Fibroblast of skin of right biceps (primary cell): ENCODE measurements at places on chromosomes 3 and 15.

- peak; percentile 19 for DNase-seq
Measured at GRCh38 chr15:85474700-85475316, 94.4 kb downstream of the AKAP13 start.

- no peak for DNase-seq
Measured at GRCh38 chr3:11932636-11933035, 71.6 kb upstream of the SYN2 start.

DNA sequence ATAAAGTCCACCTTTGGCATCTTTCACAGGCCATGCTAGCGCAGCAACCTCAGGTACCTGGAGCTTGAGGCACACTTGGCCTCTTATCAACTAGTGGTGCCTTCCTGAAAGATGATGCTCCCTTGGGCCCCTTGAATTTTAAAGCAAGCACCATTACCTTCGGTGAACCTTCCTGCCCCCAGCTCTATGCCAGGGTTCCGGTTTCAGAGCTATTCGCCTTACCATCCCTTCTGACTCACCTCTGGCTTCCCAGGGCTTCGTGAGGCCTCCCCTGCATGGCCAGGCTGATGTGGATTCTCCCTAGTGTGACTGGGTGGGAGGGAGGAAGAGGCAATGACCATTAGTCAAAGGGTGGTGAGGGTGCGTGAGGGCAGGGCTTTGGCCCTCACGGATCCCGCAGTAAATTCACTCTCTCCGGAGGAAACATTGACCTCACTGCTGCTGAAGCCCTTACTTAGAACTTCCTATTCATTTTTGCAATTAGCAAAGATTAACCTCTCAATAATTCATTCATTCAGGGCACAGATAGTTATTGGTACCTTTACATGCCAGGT, 16.3 kb downstream of the BHLHE40 start:
- peak; percentile 57 for DNase-seq

DNA sequence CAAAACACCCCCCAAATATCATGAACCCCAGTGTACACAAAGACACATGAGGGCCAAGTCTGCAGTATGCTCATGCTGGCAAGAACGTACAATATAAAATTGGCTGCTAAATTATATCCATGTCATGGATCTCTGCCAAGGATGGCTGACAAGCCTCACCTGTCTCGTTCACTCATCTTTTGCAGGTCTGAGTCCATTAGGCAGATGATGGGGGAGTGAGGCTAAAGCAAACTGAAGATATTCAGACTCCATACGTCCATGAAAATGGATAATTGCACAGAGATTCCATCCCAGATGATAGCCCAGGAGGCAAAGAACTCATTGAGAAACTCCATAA, 122.3 kb upstream of the PTPRG start:
- DNase-seq: no peak

GRCh38 chr15:53831907-53832770, 72.7 kb upstream of the WDR72 start:
- DNase-seq: no peak

DNA sequence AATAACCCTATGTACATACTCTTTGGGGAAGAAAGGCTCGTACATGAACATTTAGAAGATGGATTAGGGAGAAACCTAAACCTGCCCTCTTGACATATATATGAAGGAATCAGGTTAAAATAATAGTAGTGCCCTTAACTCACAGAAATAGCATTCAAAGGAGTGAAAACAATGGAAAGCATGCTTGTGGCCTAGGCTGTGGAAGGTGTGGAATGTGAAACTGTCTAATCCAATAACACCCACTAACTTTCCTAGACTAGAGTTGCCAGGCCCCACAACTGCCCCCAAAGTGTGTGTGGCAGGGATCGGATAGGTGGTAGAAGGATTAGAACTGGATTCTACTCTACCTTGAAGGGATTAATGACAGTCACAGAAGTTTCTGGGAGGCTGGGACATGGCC, 317.4 kb upstream of the LRRFIP2 start:
- DNase-seq: peak; percentile 38

- DNase-seq: peak; percentile 17
Measured at GRCh38 chr3:19937459-19938294, 3.7 kb upstream of the EFHB start.

DNA sequence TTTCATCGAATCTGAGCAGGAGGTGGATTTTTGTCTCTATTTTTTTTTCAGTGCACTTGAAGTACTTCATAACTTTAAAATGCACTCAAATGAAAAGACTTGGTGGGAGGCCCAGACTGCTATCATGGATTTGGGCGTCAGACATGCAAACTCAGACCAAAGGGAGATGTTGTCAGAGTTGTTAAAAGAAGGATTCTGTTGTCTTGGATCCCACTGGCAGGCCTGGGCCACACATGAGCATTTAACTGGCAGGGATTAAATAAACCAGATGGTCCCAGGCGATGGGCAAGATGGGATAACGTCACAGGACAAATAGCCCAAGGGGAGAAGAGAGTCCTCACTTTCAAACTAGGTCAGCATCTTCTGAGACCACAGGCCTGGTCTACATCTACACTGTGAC, 15.4 kb downstream of the RTP1 start:
- DNase-seq: no peak

GRCh38 chr3:48747015-48747615, 30.1 kb upstream of the IP6K2 start:
- no peak for DNase-seq

DNA sequence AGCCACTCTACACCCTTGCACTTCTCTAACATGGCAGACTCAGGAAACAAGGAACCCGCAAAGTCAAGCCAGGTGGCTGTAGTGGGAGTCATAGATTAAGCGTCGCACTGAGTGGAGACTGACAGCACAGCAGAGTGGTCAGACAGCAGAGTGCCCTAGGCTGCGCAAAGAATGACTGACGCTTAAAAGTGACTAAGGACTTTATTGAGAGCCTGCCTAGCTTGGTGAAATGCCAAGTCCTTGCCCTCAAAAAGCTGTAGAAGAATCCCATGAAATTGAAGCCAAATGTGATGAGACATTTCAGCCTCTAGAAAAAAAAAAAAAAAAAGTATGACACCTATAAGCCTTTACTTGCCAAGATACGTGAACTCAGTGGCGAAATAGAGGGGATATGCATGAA, 30.2 kb downstream of the NCEH1 start:
- peak; percentile 60 for DNase-seq

- peak; percentile 92 for DNase-seq
Measured at GRCh38 chr15:59170295-59171066, 36.2 kb upstream of the LDHAL6B start.

DNA sequence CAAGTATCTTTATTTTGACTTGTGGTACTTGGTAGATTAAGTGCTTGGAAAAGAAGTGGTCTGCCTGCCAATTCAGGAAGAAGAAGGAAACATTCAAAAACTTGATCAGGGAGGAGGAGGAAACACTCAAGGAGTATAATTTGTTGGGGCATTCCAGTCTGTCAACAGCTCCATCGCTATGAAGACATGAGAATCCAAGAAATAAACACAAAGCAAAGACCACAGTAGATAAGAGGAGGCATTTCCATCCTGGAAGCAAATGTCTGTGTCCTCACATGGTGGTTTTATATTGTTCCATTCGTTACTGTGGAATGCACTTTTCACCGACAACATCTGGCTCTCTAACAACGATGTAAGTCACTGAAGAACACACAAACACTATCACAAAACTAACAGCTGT, 176.1 kb upstream of the FRMD4B start:
- no peak for DNase-seq

GRCh38 chr15:62492900-62493299, 327.8 kb upstream of the C2CD4B start:
- no peak for DNase-seq

DNA sequence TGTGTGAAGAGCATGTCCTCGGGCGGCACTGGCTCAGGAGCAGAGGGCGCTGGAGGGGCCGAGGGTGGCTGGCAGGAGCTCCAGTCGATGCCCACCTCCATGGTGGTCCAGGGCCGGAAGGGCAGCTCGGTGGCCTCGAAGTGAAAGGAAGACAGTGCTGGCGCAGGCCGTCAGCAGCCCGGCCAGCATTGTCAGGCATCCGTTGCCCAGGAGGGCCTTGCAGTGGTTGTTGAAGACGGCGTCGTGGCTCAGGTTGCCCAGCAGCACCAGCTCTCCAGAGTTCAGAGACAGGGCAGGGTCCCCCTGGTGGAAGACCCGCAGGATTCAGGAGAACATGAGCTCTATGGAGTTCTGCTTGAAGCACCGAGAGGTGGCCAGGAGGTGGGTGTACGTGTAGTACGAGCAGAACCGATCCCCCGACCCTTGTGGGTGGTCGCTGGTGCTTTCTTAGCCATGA, 16.5 kb upstream of the SIAH2 start:
- DNase-seq: no peak

- no peak for DNase-seq
Measured at GRCh38 chr15:34233614-34234013, 8.8 kb downstream of the EMC4 start.

DNA sequence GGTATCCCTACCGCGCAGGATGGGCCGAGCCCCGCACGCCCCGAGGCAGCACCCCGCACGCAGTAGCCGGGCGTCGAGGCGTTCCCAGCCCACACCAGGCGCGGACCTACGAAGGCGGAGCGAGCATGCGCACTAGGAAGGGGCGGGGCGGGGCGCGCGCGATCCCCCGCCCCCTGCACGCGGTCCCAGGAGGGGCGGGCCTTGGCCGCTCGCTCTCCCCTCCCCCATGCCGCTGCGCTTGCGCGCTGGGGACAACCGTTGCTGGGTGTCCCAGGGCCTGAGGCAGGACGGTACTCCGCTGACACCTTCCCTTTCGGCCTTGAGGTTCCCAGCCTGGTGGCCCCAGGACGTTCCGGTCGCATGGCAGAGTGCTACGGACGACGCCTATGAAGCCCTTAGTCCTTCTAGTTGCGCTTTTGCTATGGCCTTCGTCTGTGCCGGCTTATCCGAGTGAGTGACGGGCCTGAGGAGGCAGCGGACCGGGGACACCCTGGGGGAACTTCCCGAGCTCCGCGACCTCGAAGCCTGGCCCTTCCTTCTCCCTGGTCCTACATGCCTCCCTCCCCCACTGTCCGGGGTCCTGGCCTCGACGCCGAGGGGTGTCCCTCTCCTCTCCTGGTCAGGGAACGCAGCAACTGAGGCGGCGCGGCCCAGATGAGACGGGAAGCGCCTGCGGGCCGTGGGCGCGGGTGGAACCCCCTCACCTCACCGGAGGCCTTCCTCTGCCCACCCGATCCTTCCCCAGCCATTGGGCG, at the start of gene SPESP1:
Gene SPESP1 (plus strand): TSS at position 258 of the 755 bp plus-strand sequence. CDS start 129 bp downstream, at position 387.
- peak; percentile 76 for DNase-seq

GRCh38 chr15:28899061-28899738, 13.4 kb downstream of the APBA2 start:
- no peak for DNase-seq

- DNase-seq: no peak
Measured at GRCh38 chr15:49190586-49190985, 20.5 kb downstream of the GALK2 start.

DNA sequence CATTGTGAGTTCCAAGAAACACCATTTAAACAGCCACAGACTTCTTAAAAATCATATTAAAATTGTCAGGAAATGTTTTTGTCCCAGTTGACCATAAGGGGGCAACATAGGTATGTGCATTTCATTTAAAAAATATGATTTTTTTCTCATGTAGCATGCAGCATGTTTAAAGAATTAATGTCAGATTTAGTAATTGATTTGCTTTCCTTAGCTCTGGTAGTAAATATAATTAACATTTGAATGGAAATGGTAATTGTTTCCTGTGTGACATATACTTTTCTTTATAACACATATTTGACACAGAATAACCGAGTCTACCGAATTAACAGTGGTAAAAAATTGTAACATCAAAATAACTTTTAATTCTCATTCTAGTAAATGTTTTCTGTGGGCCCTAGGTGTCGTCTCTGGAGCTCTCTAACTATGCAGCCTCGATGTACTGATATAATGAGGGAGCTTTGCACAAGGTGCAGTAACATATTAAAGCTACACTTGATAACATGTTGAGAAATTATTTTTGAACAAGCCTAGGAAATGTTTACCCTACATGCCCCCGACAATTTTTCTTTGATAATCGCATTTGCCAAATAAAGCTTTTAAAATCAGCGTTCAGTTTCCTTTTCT, 34.9 kb downstream of the NXPE3 start:
- peak; percentile 45 for DNase-seq

DNA sequence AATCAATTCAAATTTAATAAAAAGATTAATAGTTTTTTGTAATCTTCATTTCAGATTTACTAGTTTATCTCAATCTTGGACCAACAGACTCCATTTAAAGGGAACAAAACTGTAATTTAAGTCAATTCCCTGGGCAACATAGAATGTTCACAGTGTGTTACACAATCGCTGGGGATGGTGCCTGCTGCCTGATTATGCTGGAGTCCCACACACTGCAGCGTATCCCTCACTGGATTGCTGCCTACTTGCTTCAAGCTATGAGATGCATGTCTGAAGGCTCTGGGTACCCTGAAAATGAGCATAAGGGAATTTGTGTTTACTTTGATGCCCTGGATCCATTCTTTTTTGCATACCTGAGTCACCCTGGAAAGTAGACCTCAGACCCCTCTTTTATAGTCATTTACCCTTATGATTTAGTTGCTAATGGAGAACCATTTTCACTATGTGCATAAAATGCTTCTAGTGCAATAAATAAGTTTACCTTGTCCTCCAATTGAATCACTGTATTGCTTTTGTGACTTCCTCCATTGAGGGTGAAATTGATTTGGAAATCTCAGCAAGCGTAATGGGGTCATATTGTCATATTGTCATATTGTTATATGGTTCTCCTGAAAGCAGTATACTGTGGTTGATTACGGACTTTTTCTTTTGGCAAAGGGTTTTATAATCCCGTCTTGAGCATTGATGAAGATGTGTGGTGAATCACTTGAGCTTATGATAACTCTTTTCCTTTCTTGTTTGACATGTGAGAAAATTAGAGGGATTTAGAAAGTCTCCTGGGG, 35.9 kb downstream of the ITPR1 start:
- no peak for DNase-seq
